ENCODE measurements at places on chromosomes 5 and 9.

- no peak for DNase-seq
Observed at GRCh38 chr5:180339583-180340183, 13.5 kb downstream of the GFPT2 start.

GRCh38 chr9:108836319-108836718 lies 19.5 kb downstream of the ACTL7B start:
- no peak for DNase-seq

DNA sequence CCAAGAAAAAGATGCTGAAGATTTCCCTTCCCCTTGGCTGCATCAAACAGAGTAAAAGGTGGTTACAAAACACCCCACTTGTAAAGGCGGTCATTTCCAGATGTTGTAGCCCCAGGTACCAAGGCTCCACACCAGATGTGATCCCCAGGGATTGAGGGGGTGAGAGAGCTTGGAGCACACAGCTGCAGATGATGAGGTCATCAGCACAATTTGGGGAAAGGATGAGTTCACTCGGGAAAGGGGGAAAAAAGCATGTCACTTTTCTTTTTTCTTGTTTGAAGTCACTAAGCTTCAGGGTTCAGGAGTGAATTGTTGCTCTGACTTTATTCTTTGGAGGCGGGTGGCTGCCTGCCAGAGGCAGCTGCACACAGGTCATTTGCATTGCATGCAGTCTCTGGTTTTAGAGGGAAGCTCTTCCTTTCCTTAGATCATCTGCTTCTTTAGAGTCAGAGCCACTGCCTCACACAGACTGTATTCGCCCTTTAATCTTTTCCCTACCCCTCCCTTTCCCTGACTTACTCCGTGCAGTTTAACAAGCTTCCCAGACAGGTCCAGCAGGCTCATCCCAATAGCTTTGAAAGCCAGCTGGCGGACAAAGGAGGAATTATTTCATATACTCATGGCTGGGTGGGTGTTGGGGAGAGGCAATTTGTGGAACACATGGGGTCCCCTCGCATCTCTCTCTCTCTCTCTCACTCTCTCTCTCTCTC lies 409.3 kb upstream of the SLC24A2 start:
- DNase-seq: peak; percentile 47

GRCh38 chr5:117414926-117415325 lies 840.3 kb upstream of the SEMA6A start:
- DNase-seq: no peak

DNA sequence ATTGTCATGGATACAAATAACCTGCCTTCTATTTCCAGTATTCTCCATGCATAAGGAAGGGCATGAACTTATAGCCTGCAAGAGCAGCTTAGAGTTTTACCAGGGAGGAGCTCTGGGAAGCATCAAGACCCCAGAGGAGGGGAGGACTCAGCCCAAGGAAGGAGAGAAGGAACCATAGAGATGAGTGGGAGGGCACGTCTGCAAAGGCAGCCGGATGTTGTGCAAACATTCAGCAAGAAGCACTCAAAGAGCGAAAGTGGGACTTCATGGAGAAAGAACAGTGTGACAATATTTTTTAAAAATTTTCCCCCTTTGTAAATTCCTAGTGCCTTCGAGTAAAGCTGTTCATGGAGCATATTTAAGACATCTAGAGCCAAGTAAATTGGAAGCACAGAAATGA lies 270.1 kb upstream of the PTGER4 start:
- DNase-seq: no peak

GRCh38 chr5:167402671-167403070 lies 888.8 kb upstream of the WWC1 start:
- no peak for DNase-seq

Data from D341Med (cell line).